Vagina (tissue), 2 donors: ENCODE measurements at places on chromosomes 3 and 15.

DNA sequence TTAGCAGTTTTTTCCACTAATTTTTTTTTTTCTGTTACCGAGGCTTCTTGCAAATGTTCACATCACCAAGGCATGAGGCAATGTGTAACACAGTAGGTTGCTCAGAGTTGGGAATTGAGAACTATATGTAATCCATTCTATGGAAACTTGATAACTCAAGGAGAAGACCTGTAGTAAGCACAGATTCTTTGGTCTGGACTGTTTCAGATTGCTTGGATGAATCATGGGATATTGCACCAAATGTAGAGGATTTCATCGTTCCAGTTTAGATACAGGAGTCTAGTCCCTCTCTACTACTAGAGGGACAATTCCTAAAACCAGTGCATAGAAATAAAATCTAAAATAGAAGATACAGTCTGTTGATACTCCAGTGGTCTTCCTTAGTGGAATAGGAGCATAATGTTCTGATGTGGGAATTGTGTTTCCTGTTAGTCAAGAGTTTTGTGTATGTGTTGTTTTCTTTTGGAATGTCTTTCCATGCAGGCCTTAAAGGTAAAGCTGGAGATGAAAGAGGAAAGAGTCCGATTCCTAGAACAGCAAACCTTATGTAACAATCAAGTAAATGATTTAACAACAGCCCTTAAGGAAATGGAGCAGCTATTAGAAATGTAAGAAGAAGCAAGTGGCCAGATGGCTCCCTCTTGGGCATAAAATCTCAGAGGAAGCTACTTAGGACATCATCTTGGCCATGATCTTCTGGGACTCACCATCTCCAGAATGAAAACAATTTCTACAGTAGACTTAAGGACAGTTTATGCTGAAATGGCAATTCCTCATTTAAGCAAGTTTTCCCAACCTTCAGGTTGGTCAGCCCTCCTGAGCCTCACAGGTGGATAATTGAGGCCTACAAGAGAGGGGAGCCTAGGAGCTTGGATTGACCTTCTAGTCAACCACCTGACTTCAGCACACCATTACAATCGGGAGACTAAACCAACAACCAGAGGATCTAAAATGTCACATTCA, 10.7 kb downstream of the KNSTRN start:
- DNase-seq: no peak

DNA sequence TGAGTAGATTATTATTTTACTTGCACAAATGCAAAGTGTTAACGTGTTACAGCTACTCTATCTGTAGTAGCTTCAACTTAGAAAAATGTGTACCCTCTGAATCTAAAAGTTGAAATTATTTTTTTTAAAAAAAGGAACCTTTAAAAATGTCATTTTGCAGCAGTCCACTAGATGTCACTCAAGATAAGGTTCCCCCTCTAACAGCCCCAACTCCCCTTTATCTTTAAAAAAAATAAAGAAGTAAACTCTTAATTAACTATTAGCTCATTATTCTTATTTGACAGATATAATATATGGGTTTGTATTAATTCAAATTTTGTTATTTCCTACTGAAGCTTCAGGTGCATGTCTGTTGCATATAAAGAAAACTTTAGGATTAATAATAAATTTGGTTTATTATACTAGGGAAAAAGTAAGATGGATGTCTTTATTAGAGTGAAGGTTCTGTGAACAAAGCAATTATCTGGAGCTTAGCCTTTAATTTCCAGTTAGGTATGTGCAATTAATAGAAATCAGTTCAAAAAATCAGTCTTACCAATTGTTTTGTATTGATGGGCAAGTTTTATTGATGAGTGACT, 288.5 kb downstream of the VGLL3 start:
- DNase-seq: no peak

DNA sequence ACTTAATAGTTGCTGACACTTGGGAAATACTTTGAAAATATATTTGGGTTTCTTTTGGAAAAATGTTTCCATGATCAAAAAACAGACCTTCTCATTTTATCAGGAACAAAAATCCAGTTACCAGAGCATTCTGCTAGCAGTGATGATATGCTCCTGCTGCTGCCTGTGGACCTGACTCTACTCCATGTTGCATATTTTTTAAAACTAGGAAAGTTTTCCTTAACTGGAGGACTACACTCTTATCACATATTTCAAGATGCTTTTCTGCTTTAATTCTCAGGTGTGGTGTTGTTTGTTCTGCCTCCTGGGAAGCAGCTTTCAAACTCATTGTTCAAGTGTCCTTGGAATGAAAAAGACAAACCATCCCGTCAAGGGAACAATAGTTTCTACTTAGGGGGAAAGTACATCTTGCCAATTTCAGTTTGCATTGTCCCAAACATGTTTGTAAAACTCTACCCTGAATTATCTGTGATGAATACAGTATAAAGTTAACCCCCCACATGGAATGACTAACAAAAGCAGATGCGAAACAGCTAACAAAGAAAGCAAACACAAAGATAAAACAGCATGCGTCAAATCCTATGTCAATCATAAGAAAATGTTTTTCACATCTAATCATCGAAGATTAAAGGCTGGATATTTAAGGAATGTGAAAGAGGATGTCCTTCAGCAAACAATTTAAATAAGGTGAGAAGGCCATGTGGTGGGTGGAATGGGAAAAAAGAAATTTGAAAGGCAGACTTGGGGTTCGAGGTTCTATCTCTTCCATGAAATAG, 40.1 kb upstream of the PSMD6 start:
- DNase-seq: no peak

- DNase-seq: no peak
Observed at GRCh38 chr15:38017721-38018120, 83.3 kb downstream of the TMCO5A start.
